ENCODE measurements at places on chromosomes 16 and 17. TPM values are rescaled to one million over a fixed set of nuclear protein-coding genes. Genes with fewer than 3 reads are reported as not detected.
A peak's percentile ranks its signal among the peaks of the same experiment; 100 is the strongest.

GRCh38 chr16:10878644-10879501, 1.9 kb downstream of the CIITA start:
- H3K36me3 ChIP-seq, result no peaks in the 10 kb centered on the region
- no peak overlapping the region for H3K27ac ChIP-seq
- H3K4me1 ChIP-seq, result peaks cover 33% of the 10 kb centered on the region
- peak overlapping the region; percentile 38 for H3K4me3 ChIP-seq

DNA sequence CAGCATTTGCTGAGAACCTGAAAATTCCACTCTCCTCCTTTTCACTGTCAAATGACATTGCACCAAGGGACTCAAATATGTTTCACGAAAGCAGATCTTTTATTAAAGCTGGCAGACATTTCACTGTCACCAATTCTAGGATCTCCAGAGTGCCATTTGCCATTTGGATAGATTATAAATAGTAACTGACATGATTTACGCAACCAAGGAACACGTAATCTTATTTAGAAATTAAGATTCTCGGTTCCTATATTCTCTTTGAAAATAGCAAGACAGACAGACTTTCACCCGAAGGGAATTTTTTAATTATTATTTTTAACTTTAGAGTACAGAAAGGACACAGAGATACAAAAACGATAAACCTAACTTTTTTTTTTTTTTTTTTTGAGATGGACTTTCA, 49.6 kb downstream of the ANKFY1 start:
- H3K27ac ChIP-seq, result no peak overlapping the region
- DNase-seq, result no peak
- no peak overlapping the region for H3K4me3 ChIP-seq
- H3K27me3 ChIP-seq, result no peaks in the 10 kb centered on the region
- H3K36me3 ChIP-seq, result peaks cover 2% of the 10 kb centered on the region

The SULT1A2 gene
- total RNA-seq, result 35.9 TPM

The RUSF1 gene
- total RNA-seq, result 129 TPM

GRCh38 chr17:78918979-78919378, 6.2 kb downstream of the TIMP2 start:
- no peak overlapping the region for H3K27ac ChIP-seq
- H3K27me3 ChIP-seq, result no peaks in the 10 kb centered on the region
- H3K4me3 ChIP-seq, result no peak overlapping the region
- no peak for DNase-seq
- no peaks in the 10 kb centered on the region for H3K36me3 ChIP-seq

GRCh38 chr16:56300891-56301850, 109.9 kb downstream of the GNAO1 start:
- H3K4me3 ChIP-seq, result no peak overlapping the region
- DNase-seq, result no peak
- no peaks in the 10 kb centered on the region for H3K27me3 ChIP-seq
- no peak overlapping the region for H3K27ac ChIP-seq
- H3K36me3 ChIP-seq, result no peaks in the 10 kb centered on the region
- H3K4me1 ChIP-seq, result peaks cover 29% of the 10 kb centered on the region

The ITGAL gene
- total RNA-seq, result 4.6 TPM

The BICDL2 gene
- 12.1 TPM for total RNA-seq

DNA sequence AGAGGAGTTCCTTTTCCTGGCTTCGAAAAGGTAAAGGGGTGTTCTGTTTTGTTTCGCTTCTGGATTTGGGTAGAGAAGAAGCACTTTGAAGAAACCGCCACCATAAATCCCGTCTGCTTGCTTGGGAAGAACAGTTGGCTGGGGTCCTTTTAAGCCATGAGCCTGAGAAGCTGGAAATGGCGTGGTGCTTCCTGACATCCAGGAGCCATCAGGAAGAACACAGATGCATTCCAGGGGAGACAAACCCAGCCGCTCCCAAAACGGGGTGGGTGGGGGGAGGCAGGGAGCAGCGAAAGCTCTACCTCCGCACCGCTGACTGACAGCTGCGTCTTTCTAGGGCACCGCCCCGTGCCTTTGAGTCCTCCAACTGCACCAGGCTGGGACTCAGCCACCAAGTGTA, 91.6 kb downstream of the ZDHHC7 start:
- peaks cover 19% of the 10 kb centered on the region for H3K4me1 ChIP-seq
- H3K27ac ChIP-seq, result no peak overlapping the region
- no peak for DNase-seq
- no peaks in the 10 kb centered on the region for H3K36me3 ChIP-seq
- no peaks in the 10 kb centered on the region for H3K27me3 ChIP-seq

- peaks cover 34% of the 10 kb centered on the region for H3K4me1 ChIP-seq
- DNase-seq, result no peak
- H3K27ac ChIP-seq, result peak overlapping the region; percentile 56
- no peaks in the 10 kb centered on the region for H3K27me3 ChIP-seq
- no peak overlapping the region for H3K4me3 ChIP-seq
These were observed 20.8 kb downstream of the DCUN1D3 start for GRCh38 chr16:20879175-20880040.

DNA sequence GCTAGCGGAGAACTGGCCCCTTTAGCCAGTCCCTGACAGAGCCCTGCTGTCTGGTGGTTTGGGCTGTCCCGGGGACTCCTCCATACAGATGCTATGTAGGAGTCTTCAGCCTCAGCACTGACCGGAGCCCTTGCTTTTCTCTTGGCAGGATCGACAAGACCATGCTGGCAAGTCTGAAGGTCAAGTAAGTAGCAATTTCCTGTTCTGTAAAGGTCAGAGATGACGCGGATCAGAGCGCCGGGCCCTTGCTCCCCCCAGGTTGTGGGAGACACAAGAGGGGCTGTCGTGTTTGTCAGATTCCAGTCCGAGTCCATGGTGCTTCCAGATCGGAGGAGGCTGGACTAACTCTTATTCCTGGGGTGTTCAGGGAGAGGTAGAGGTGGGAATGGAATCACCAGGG, 4.1 kb downstream of the RAP1GAP2 start:
- no peak overlapping the region for H3K27ac ChIP-seq
- no peak for DNase-seq
- H3K36me3 ChIP-seq, result no peaks in the 10 kb centered on the region
- H3K27me3 ChIP-seq, result no peaks in the 10 kb centered on the region
- H3K4me1 ChIP-seq, result no peaks in the 10 kb centered on the region
- no peak overlapping the region for H3K4me3 ChIP-seq

- peaks cover 6% of the 10 kb centered on the region for H3K4me1 ChIP-seq
- H3K4me3 ChIP-seq, result no peak overlapping the region
- H3K27me3 ChIP-seq, result no peaks in the 10 kb centered on the region
- H3K27ac ChIP-seq, result no peak overlapping the region
- peaks cover 12% of the 10 kb centered on the region for H3K36me3 ChIP-seq
- no peak for DNase-seq
These were observed 78.9 kb upstream of the PLCG2 start for GRCh38 chr16:81700071-81700779.

DNA sequence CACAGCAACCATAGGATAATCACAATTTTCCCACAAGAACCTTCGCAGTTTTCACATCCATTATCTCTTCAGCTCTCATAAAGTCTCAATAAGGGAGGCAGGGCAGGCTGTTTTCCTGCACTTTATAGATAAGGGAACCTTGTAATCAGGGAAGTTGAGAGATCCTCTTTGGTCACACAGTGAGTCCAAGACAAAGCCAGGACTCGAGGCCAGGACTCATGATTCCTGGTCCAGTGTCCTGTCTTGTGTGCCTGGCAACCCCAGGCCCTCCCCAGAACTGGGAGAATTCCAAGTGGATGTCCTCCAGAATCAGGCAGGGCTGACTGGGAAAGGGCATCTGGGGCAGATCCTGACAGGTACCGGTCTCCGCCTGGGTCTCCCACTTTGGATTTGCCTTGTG, 23.1 kb upstream of the PHF12 start:
- no peak for DNase-seq
- H3K4me1 ChIP-seq, result peaks cover 26% of the 10 kb centered on the region
- no peaks in the 10 kb centered on the region for H3K36me3 ChIP-seq
- no peak overlapping the region for H3K4me3 ChIP-seq
- no peaks in the 10 kb centered on the region for H3K27me3 ChIP-seq

DNA sequence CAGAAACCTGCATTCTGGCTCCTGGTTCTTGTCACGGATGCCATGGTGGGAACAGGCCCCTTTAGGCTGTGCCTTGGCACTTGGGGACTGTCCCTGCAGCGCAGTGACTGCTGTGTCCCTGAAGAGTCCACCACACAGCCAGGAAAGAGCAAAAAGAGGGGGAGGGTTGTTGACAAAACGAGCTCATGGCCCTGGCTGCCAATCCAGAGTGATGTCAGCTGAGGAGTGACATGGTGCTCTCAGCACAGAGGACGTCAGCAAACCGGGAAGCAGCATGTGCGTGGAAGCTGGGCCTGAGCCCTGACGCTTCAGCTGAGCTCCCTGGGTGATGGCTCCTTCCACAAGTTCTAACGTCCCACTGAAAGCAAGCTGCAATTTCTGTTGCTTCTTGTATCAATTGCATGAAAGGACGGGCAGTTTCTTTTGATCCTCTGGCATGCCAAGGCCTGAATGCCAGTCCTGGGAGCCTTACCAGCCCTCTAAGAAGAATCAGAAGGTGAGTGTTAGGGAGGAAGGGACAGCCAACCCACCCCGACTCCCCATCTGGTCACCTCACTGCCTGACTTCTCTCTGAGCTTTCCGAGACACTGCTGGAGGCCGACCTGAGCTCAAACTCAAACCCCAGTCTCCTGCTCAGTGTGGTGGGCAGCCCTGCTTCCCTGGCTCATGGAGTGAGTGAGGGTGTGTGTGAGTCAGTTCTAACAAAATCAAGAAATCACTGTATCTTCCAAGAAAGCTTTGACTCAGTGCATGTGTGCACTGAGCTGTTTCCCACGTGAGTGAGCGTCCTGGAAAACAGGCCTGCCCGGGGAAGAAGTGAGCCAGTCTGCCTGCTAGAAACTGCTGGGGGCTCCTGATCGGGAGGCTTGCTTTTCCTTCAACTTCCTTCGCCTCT, 14.7 kb upstream of the WNT3 start:
- H3K36me3 ChIP-seq, result no peaks in the 10 kb centered on the region
- H3K4me3 ChIP-seq, result no peak overlapping the region
- H3K27ac ChIP-seq, result no peak overlapping the region
- DNase-seq, result no peak

GRCh38 chr17:70169709-70170597, 621 bp downstream of the KCNJ2 start:
- no peaks in the 10 kb centered on the region for H3K4me1 ChIP-seq
- no peaks in the 10 kb centered on the region for H3K27me3 ChIP-seq
- peak overlapping the region; percentile 34 for H3K27ac ChIP-seq
- peak overlapping the region; percentile 61 for H3K4me3 ChIP-seq
- no peaks in the 10 kb centered on the region for H3K36me3 ChIP-seq

The NPIPA5 gene
- total RNA-seq, result 21.2 TPM

DNA sequence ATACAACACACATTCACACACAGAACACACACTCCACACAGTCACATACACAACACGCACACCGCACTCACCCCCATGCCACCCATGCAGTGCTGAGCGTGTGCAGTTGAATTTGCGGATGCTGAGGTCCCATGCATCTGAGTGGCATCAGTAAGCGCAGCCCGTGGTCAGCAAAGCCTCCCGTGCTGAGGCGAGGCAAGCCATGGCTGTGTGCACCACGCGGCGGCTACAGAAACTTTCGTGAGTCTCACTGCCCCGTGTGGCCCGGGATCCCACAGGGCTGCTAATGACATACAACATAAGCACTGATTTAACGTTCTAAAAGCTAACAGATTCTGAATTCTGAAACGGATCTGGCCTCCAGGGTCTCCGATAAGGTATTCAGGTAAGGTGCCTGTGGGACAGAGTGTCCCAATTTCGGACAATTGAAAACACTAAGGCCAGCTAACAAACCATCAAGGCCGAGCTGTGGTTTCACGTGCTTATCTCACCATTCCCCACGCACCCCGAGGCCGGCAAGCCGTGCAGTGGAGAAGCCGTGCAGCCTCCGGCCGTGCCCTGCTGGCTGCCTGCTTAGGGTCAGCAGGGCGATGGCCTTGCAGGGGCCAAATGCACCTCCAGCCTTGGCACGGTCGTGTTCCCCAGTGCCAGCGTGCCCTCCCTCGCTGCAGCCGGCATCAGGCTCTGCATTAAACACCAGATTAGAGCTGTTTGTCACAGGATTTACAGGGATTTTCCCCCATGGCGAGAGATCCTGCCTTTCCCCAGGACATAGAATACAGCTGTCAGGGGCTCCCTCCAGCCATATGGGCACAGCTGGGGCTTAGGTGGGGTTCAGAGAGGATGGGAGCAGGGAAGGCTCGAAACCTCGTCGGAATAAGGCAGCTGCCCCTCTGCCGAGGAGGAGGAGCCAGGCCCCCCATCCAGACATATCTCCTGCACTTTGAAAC, 191.7 kb downstream of the C16orf95 start:
- no peaks in the 10 kb centered on the region for H3K27me3 ChIP-seq
- H3K4me1 ChIP-seq, result no peaks in the 10 kb centered on the region
- H3K36me3 ChIP-seq, result no peaks in the 10 kb centered on the region
- no peak overlapping the region for H3K27ac ChIP-seq
- DNase-seq, result no peak

The CMTM4 gene
- total RNA-seq, result 205 TPM

DNA sequence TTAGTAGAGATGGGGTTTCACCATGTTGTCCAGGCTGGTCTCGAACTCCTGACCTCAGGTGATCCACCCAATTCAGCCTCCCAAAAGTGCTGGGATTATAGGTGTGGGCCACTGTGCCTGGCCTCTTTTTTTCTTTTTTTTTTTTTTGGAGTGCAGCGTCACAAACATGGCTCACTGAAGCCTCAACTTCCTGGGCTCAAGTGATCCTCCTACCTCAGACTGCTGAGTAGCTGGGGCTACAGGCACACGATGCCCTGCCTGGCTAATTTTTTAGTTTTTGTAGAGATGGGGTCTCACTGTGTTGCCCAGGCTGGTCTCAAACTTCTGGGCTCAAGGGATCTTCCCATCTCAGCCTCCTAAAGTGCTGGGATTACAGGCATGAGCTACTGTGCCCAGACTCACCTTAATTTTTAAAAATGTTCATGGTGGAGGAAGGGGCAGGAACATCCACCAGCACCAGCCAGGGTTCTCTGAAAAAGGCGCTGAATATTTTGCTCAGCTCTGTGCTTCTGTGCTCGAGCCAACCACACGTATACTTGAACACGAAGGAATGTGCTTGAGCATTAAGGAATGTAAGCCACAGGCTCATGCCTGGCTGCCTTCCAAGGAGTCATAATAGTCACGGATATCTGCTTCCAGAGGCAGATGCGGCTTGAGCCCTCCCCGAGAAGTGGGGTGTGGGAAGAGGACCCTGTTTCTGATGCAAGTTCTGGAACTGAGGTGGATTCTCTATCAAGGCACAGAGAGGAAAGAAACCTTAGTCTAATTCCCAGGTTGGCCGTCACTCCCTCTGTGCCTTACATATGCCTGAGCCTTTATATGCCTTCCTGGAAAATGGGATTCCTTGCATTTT, 65.5 kb upstream of the CREBBP start:
- H3K27me3 ChIP-seq, result no peaks in the 10 kb centered on the region
- peak overlapping the region; percentile 93 for H3K27ac ChIP-seq
- H3K36me3 ChIP-seq, result no peaks in the 10 kb centered on the region
- peak; percentile 97 for DNase-seq
